Endothelial cell (in vitro differentiated cells): ENCODE measurements at places on chromosomes 1 and 21.

DNA sequence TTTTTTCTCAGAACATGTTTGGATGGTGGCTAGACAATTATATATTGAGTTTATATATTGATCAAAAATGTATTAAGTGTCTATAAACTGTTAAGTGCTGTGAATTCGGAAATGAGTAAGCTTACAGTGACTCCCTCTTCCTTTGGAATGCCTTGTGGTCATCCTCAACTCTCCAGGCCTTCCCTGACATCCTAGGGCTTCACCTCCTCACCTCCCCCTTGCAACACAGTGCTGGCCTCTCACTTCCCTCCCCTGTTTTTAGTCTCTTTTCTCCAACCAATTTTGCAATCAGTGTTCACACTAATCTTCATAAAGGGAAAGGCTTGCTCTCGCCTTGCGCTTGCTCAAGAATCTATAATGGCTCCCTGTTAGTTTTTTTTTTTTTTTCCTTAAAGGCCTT, 95.1 kb upstream of the C1orf21 start:
- DNase-seq = no peak

DNA sequence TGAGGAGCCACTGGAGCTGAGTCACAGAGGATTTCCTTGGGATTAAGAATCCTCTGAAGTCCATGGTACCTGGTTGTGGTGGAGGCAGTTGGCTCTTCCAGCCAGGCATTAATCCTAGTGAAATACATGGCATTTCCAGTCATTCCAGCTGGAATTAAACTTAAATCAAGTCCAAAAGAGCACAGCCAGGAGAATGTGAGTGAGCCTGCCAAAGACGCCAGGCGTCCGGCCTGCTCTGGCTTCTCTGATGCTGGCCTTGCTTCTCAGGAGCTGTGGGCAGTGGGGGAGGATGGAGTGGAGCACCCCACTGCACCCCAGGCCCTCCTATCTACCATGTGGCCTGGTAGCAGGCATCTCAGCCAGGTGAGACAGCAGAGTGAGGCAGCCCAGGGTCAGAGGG, 23.4 kb upstream of the TENT5C start:
- DNase-seq = no peak

DNA sequence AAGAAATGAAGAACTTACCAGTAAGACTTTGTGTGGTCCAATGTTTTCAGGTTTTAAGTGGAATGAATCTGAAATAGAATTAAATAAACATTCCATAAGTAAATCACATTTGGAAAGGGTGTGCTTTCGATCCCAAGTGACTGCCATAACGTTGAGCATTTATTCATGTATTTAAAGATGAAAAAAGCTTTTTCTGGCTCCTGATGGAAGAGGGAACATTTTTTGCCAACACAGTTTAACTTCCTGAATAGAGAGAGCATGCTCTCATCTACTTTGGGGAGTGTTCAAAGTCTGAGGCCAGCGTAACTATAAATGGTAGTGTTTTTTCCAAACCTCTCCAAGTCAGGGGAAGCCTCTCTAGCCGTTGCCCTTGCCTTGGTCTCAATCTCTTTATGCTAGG, 55.8 kb downstream of the GNG12 start:
- no peak for DNase-seq

DNA sequence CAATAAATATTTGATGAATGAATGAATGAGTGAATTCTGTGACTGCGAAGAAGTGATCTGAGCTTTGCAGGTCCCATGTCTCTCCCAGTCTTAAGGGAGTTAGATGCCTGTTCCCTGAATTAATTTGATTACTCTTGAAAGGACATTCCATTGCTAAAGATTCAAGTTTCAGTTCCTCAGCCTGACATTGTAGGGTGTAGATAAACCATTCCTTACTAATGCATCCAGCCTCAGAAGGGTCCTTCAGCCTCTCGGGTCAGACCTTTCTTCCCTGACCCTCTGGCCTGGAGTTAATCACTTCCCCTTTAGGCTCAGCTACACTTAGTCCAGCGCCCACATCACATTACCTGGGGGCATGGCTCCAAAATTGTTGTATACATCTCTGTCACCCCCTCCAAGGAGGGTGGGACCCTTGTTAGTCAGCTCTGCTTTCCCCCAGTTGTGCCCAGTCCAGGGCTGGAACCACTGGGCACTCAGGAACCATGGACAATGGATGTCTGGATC, 2.6 kb downstream of the INSRR start:
- no peak for DNase-seq

- no peak for DNase-seq
These were observed 125.9 kb downstream of the HFM1 start for GRCh38 chr1:91278754-91279153.
